Non-pigmented ciliary epithelial cell (primary cell): ENCODE measurements at places on chromosomes 5 and 9.
A peak's percentile ranks its signal among the peaks of the same experiment; 100 is the strongest.

- no peak for DNase-seq
These were observed 138.7 kb downstream of the SYK start for GRCh38 chr9:90940280-90940679.

DNA sequence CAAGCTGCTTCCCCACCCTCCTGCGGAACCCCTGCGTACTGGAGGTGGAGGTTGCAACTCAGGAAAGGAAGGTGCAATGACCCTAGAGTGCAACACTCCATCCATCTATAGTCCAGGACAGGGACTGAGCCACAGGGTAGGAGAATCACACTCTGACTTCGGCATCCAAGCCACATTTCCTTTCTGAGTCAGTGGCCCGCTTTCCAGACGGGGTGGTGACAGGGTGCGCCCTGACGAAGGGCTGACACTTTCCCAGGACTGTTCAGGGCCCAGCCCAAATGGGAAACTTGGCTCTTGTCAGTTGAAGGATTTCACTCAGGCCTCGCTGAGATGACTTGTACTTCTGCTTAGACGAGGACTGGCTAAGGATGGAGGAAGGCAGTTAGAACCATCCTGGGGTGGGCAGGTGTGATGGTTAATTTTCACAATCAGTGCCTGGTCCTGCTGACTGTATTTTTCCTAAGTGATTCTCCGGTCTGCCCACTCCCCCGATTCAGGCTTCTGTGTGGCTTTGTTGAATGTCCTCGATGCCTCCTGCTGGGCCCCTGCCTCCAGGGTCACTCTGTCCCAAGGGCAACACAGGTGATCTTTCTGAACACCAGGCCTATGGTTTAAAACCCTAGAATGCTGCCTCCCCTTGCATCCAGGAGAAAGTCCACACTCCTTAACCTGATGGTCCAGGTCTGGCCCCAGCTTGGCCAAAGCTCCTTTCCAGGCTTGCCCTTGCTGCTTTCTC is 228.1 kb downstream of the FSTL4 start:
- no peak for DNase-seq

GRCh38 chr5:19001539-19001938 is 986.5 kb downstream of the CDH18 start:
- no peak for DNase-seq

DNA sequence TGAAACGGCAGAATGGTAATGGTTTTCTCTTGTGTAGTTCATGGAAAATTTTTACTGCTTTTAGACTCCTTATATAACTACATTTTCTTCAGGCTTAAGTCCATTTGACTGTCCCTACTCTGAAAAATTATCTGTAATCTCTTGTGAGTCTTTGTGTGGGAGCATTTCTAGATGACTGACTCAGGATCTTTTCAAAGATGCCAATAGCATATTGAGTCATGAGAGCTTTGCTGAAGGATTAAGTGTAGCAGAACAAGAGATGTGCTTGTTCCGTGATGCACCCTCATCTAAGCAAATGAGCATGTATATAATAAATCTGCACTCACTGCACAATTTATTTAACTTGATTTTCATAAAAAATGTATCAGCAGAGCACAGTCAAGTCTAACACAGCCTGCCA is 298.7 kb upstream of the CDH6 start:
- peak; percentile 38 for DNase-seq

DNA sequence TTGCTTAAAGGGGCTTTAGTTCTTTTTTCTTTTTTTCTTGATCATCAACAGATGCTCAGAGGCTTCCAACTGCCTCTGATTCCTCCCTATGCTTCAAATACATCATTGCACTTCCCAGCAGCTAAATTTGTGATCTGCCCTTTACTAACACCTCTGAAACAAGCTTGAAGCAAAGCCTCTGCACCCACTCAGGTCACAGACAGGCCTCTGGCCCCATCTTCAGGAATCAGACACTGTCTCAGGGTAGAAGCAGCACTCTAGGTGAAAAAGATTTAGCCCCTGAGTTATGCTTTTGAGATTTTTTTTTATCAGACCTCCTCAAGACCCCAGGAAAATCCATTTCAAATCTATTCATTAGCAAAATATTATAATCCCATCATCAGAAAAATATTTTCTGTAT is 91.5 kb downstream of the MAMDC2 start:
- no peak for DNase-seq

DNA sequence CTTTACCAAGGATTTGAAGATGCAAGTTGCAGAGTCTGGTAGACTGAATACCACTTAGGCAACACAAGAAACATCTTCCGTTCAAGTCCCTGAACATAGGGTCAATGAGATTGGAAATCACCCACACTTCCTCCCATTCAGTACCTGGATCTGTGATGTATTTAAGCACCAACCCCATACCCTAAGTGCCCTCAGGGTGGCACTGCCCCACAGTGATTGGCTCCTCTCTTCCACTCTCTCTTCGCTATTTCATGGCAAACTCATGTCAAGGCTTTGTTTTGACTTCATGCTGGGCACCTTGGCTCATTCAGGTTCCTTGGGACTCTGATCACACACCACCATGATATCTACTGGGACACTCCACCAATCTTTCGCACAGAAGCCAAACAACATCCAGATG is 53.7 kb downstream of the GGTA1 start:
- DNase-seq = no peak

- DNase-seq = no peak
These were observed 98.0 kb downstream of the ATPSCKMT start for GRCh38 chr5:10151656-10152055.

- peak; percentile 76 for DNase-seq
These were observed 186.3 kb downstream of the AOPEP start for GRCh38 chr9:94912700-94913249.

DNA sequence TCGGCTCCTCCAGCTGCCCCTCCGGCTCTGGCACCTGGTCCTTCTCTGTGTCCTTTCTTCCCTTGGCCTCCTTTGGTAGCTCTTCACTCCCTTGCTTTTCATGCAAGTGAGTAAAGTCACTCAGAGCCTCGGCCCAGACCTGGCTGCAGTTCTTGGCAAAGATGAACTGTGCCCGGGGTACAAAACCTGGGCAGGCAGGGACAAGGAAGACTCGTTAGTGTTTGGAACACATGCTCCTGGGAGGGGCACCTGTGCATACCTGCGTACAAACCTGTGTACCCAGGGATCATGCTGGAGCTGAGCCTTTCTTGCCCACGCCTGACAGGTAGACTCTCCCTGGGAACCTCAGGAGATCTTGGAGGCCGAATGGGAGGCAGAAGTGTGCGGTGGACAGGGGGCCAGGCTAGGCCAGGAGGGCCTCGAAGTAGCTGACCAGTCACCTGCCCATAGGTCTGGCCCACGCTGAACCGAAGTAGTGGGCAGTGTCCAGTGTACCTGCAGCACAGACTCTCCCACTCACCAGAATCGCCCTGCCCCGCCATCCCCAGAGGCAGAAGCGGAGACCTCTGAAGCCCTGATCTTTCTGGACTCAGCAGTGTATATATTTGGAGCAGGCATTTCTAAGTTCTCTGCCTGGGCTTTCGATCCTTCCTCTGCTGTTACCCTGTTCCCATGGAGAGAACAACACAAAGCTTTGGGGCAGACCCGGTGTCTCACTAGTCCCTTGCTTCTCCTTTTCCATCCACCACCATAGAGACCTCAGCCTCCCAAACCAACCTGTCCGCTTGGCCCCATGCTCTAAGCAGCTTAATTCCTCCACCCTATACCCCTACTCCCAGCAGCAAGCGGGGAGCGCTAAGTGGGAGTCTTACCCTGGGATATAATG is 41.9 kb upstream of the TESK1 start:
- no peak for DNase-seq

DNA sequence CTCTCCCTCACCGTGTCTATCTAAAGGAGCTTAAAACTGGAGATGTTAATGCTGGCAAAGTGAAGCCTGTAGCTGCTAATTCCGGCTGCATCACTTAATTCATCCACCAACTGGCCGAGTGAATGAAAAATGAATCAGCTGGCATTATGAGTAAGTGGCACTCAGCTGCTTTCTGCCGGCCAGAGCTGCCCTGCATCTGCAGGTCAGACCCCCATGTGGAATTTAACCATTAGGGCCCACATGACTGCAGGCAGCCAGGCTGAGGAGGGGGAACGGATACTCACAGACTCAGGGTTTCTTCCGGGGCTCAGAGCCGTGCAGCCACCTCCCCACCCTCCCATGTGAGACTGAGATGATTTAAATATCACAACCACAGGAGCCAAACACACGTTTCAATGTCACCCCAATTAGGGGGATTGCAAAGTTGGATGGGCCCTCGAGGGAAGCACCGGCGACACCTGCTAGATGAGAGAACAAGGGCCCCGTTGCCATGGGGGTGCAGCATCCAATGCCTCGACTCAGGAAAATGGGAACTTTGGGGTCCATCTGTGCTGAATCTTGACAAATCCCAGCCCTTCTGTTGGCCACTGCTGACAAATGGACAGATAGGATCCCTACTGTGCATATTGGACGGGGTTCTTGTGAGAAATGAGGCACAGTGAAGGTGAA is 115.6 kb upstream of the ALDH1B1 start:
- no peak for DNase-seq

- DNase-seq = no peak
These were observed 5.0 kb upstream of the C5orf24 start for GRCh38 chr5:134840811-134841210.

GRCh38 chr5:76273206-76273885 is 129.7 kb upstream of the IQGAP2 start:
- no peak for DNase-seq

DNA sequence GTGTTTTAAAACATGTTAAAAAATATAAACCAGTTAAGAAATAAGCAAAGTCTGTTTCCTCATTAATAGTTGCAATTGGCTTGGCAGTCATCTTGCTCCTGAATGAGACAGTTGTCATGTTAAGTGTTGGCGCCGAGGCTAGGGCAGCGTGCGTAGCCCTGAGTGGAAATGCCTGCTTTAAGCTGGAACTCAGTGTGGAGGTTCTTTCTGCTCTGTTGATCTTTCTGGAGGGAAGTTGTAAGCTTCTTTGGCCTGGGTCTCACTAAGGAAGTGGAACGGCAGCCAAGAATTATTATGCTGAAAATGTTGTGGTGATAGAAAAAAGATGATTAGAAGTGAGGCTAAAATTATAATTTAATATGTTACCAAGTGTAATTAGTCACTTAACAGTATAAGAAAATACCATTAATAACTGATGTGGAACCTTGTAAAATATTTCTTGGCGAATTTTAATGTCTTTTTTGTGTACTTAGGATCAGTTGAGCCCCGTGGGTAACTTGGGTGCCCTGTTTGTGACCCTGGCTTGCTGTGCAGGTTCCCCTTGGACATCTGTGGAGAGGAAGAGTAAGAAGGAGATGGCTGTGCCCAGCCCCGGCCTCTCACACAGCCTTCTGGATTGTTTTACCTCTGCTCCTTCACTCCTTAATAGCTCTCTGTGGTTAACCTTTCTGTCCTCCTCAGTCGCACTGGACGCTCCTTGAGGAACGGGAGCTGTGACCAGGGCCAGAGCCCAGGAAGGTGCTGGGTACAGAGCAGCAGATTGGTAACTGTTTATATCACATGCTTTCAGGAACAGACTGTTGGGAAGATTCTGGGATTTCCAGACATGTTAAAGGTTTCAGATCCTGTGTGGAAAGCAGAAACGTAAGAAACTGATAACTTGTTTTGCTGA is 31.0 kb downstream of the PCBD2 start:
- DNase-seq = no peak

DNA sequence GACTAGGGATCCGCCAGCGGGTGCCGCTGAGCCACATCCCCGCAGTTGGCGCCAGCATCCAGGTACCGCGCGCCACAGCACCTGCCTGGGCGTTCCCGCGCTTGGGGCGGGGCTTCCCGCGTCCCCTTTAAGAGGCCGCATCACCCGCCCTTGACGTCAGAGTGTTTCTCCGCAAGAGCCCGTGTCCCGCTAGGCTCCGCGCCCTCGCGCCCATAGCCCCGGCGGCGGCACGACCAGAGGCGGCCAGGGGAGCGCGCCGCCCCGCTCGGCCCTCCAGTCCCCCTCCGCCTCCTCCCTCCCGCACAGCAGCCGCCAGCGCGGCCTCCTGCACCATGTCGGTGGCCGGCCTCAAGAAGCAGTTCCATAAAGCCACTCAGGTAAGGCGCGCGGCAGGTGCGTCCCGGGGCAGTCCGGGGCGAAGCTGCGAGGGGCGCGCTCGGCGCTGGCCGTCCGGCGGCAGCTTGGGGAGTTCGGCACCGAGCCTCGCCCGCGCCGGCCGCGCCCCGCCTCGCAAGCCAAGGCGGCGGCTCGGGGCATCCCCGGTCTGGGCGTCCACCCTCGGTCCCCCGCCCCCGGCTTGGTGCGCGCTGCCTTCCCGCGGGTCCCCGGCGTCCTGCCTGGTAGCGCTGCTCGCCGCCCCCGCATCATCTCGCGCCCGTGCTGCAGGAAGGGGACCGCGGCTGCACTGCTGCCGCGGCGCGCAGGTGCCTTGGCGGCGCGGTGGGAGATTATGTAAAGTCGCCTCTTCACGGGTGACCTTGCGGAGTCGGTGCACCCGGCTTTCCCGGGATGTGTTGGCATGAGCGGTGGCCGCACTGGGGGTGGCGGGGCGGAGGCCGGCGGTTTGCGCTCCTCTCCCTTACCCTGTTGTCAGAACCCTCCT is at the start of gene SH3GL2:
Gene SH3GL2, plus strand, starts transcription at position 156 of the 883 bp plus-strand sequence.
- DNase-seq = no peak

DNA sequence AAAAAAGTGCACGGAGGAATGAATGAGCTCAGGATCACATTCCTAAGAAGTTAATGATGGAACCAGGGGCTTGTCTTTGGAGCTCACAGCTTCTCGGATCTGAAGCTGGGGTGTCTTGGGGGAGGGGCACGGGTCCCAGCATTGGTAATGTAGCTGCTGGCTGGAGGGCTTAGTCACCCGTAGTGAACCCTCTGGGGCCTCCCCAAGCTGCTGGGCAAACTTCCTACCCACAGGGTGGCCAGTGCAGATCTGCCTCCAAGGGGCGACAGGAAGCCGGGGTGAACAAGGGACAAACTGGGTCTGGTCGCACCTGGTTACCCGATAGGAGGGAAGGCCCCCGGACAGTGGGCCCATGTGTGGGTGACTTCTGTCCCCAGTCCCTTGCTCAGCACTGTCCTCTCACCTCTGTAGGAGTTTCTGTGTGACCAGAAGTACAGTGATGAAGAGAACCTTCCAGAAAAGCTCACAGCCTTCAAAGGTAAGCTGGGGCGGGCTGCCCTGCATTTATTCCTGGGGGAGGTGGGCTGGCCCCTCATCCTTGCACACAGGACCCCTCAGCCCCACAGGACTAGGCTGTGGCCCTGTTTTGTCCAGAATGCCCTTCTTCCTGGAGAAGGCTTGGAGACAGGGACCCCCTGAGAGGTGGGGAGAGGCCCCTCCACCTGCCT is 14.1 kb upstream of the NUP214 start:
- no peak for DNase-seq

GRCh38 chr5:150017226-150018005 is 16.9 kb downstream of the HMGXB3 start:
- peak; percentile 32 for DNase-seq

DNA sequence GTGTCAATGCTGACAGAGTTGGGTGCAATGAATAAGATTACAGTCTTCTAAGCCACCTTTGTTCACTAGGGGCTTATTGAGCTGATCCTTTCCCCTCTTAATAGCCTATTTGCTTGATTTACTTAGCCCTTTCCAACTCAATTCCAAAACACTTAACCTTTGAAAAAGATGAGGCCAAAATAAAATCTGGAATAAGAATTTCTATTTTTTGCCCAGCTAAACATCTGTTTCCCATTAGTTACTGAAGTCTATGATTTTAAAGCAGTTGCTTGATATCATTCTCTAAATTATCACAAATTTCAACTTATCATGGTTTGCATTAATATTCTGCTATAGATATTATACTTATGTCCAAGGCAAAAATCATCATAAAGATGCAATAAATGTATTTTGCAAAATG is 1272.0 kb upstream of the ACO1 start:
- no peak for DNase-seq
